CD4-positive, alpha-beta memory T cell (primary cell): ENCODE measurements at places on chromosomes 2 and 18. TPM values are rescaled to one million over a fixed set of nuclear protein-coding genes. Genes with fewer than 3 reads are reported as not detected.

Gene TTC21B
- 9.5 TPM for polyA plus RNA-seq

Gene EML6
- 0.02 TPM for polyA plus RNA-seq

Gene MEX3C
- 10.5 TPM for polyA plus RNA-seq

Gene SH3RF3
- polyA plus RNA-seq, result 0.26 TPM

Gene STPG4
- polyA plus RNA-seq, result not detected

Gene ARL4C
- polyA plus RNA-seq, result 136 TPM

Gene GPR45
- not detected for polyA plus RNA-seq

Gene FER1L5
- not detected for polyA plus RNA-seq

Gene LAMA1
- not detected for polyA plus RNA-seq

Gene CCDC150
- not detected for polyA plus RNA-seq

Gene LGALSL
- polyA plus RNA-seq, result 0.63 TPM

Gene MC2R
- not detected for polyA plus RNA-seq

Gene COL3A1
- not detected for polyA plus RNA-seq

Gene DYNAP
- polyA plus RNA-seq, result not detected

Gene WIPF1
- 169 TPM for polyA plus RNA-seq

Gene ALK
- polyA plus RNA-seq, result 0.07 TPM

Gene IL37
- polyA plus RNA-seq, result not detected

Gene CNGA3
- not detected for polyA plus RNA-seq

Gene ATP6V1C2
- polyA plus RNA-seq, result 0.20 TPM

Gene STARD6
- polyA plus RNA-seq, result 0.46 TPM

Gene ADAM23
- 8.8 TPM for polyA plus RNA-seq

Gene CYP26B1
- not detected for polyA plus RNA-seq

Gene CACNB4
- not detected for polyA plus RNA-seq

Gene RAB11FIP5
- 11.6 TPM for polyA plus RNA-seq

Gene MAP3K19
- not detected for polyA plus RNA-seq

Gene IL1RL1
- polyA plus RNA-seq, result 0.29 TPM

Gene SLC4A3
- polyA plus RNA-seq, result not detected

Gene CNTNAP5
- not detected for polyA plus RNA-seq

Gene TEKT4
- not detected for polyA plus RNA-seq

Gene C1QL2
- not detected for polyA plus RNA-seq

Gene IL36A
- 0.56 TPM for polyA plus RNA-seq

Gene COLEC11
- 0.30 TPM for polyA plus RNA-seq

Gene APCDD1
- not detected for polyA plus RNA-seq

Gene KCNJ13
- polyA plus RNA-seq, result 0.55 TPM

Gene QPCT
- polyA plus RNA-seq, result 0.23 TPM
